Body of pancreas (tissue), 4 donors: ENCODE measurements at places on chromosomes 1 and 21. TPM values are rescaled to one million over a fixed set of nuclear protein-coding genes. Genes with fewer than 3 reads are reported as not detected.

DNA sequence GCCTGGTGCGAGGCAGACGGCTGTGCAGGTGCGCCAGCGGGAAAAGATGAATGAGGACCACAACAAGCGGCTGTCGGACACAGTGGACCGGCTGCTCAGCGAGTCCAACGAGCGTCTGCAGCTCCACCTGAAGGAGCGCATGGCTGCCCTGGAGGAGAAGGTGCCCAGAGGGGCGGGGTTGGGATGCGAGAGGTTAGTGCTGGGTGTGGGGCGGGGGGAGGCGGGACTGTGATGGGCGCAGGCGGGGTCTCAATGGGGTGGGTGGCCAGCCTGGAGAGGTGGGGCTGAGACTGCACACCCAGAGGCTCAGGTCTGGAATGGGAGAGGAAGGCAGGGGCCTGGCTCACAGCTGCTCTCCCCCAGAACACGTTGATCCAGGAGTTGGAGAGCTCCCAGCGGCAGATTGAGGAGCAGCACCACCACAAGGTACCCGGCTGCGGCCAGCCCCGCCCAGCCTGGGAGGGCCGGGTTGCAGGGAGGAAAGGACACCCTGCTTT, 22.3 kb downstream of the PPFIA4 start:
- DNase-seq = no peak

DNA sequence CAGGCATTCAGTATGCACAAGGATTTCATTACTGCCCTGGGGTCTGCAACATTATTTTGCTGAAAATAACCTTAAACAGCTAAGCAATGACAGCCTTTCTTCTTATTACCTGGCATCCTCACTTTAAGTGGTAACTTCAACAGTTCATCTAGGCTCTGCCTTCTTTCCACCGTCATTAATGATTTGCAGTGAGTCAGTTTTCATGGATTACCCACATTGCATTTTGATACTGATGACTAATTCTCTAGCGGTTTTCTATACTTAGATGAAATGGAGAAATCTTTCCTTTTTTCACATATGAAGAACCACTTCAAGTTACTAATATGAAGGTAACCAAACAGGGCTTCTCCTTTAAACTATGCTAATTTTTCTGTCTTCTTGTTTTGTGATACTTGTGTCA, 226.9 kb upstream of the TMPRSS15 start:
- no peak for DNase-seq

- no peak for DNase-seq
These were observed 397.3 kb downstream of the LMX1A start for GRCh38 chr1:164958982-164959768.

Gene TP73
- total RNA-seq = 13.5 TPM

Gene TRIM58
- total RNA-seq = 3.4 TPM

Gene CELA3A
- 51,622 TPM for total RNA-seq

GRCh38 chr1:90821788-90822359, 104.8 kb upstream of the BARHL2 start:
- DNase-seq = no peak

DNA sequence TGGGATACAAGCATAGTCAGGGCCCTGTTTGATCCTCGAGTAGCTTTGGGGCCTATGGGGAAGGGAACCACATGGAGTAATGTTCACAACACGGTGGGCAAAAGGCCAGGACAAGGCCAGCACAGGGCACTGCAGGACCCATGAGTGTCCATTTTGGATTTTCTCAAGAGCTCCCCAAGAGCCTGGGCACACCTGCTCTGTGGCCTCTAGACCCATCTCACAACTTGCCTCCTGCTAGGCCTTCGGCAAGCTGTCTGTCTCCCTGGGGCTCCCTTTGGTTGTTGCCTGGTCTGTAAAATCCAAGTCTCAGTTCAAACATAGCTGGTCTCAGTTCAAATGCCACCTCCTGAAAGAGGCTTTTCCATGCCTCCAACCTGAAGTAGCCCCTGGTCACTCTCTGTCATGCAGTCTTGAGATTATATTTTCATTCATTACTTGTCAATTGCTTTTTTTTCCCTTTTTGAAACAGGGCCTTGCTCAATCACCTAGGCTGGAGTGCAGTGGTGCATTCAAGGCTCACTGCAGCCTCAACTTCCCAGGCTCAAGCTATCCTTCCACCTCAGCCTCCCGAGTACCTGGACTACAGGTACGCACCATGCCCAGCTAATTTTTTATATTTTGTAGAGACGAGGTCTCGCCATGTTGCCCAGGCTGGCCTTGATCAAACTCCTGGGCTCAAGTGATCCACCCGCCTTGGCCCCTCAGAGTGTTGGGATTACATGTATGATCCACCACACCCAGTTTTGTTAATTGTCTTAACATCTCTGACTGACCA, 107.4 kb downstream of the MATN1 start:
- DNase-seq = no peak

DNA sequence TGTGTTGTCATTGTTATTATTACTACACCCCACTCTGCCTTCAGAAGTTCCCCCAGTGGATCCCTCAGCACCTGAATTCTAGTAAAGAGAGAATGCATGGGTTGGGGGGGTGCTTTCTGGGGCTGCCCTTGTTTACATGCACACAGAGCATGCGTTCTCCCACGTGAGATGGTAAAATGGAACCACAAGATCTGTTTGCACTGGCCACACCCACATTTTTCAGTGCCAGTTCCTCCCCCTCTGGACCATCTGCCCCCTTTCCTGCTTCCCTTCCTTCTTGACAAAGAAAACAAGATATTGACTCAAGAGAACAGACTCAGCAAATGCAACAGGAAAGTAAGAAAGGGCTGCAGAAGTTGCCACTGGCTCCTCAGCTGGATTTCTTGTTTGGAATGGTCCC, 8.9 kb downstream of the SLC6A17 start:
- no peak for DNase-seq

GRCh38 chr1:93608187-93609109, 73.2 kb downstream of the BCAR3 start:
- no peak for DNase-seq

Gene GCSAML
- total RNA-seq = 0.66 TPM

GRCh38 chr1:40014253-40014706, 26.2 kb upstream of the CAP1 start:
- DNase-seq = no peak

- no peak for DNase-seq
These were observed 9.2 kb upstream of the OSBPL9 start for GRCh38 chr1:51607681-51608095.

DNA sequence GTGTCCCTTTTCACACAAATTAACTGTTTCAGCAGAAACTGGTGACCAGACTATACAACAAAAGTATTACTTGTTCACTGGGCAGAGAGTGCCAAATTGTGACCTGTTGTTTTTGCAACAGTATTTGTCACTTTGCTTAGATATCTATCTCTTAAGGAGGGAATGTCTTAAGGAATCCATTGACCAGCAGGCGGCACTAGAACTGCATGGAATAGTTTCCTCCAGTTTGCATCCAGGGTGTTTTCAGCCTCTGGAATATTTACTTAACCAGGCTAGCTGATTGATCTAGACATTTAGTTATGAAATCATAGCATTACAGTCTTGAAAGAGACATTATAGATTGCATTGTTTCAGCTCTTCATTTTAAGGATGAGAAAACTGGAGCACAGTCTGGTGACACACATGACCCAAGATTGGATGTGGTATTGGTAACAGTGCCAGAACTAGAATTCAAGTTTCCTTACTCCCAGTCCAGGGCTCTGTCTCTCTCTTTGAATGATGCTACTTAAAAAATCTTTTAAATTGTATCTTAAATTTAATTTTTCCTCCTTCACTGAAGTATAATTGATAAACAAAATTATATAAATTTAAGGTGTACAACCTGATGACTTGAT, 16.9 kb downstream of the RPTN start:
- DNase-seq = peak; percentile 78

DNA sequence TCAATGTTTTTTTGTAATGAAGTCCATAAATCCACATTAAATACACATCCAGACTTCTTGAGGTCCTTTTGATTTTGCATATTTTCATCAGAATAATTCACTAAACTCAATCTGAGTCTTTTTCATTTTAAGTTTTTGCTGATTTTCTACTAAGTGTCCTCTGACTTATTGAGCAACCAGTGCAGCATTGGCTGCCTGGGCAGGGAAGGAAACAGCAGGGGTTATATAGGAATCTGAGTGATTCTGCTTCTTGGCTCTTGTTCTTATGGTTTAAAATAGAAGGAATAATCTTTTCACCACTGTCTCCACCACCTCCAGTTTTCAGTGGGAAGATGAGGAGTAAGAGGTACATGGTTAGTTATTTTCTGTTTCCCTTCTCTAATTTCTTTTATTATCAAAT, 88.4 kb downstream of the ST6GALNAC5 start:
- no peak for DNase-seq

Gene FTCD
- total RNA-seq = not detected

GRCh38 chr1:235910357-235911299, 43.9 kb upstream of the LYST start:
- DNase-seq = peak; percentile 20

DNA sequence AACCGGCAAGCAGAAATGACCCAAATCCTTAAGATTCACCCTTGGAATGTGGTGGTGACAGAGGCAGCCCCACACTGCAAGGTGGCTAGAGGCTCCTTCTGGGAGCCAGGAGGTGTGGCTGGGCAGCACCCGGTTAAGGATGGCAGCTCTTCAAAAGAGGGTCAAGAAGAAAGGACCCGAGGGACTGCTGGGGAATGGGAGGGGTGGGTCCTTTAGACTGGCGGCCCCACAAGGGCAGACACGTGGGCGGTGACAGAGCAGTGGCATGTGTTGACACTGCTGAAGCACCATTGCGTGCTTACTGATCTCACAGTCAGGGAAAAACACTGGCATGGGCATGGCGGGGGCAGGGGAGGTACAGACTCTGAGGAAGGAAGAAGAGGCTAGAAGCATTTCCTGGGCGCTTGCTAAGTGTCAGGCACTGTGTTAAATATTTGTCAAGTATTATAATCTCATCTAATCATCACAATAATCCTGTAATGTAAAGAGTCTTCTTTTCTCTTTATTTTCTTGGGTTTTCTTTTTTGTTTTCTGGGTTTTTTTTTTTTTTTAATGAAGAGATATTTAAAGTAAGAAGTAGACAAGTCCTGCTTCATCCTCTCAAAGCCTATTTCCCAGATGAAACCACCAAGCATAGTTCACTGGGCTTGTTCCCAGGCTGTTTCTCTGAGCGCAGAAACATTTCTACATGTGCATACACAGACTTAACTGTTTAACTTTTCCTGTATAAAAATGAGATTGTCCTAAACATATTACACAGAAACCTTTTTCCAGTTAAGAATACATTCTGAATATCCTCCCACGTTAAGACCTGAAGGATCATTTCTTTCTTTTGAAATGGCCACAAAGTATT, 165.8 kb upstream of the EDN2 start:
- no peak for DNase-seq

DNA sequence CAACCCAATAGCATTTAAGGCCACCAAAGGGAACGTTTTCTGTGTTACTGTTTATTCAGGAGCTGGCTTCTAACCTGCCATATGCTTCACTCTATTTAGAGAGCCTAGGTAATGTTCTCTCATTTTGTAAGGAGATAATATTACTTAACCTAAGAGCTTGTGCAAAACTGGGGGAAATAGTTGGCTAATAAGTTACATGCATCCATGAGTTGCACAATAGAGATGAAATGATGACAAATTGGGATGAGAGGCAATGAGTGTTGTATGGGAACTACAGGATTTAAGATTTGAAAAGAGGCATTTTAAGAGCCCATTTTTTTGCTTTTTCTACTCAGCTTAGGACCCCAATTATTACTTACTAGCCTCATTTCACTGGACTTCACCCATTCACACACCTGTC, 151.0 kb downstream of the ST6GALNAC3 start:
- no peak for DNase-seq

GRCh38 chr1:43251024-43251423, 18.8 kb upstream of the TMEM125 start:
- DNase-seq = no peak

- no peak for DNase-seq
These were observed 587.7 kb downstream of the PTPRU start for GRCh38 chr1:29824025-29824424.

DNA sequence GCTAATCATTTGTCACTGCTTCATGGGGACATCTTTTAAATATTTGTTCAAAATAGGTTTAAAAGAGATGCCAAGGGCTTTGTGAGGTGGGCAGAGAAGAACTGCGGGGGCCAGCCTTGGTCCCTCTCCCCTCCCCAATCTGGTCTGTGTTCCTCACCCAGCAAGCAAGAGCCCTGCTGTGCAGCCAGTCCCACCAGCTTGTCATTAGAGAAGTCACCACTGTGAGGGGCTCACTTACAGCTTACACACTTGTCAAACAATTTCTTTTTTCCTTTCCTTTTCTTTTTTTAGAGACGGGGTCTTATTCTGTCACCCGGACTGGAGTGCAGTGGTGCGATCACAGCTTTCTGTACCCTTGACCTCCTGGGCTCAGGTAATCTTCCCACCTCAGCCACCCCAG, 10.4 kb upstream of the CDK18 start:
- no peak for DNase-seq

GRCh38 chr1:222910699-222911098, 95.9 kb downstream of the DISP1 start:
- no peak for DNase-seq

Gene FMO2
- 9.2 TPM for total RNA-seq

DNA sequence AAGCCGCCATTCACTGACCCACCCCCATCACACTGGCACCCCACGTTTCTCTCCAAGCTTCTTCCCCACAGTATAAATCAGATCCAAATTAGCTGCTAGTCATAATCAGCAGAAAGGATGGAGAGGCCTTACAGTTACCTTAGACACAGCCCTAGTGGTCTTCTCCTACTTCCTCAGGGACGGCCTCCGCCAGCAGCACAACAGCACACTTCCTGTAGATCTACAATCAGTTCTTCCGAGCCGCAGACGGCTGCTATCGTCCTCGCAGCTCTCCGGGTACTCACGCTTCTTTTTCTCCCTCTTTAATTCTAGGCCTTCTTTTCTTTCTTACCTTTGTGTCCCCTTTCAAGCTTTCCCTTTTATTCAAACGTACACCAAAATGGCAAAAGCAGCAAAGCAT, 313.5 kb downstream of the SMYD3 start:
- no peak for DNase-seq

Gene WNT2B
- total RNA-seq = 1.6 TPM

DNA sequence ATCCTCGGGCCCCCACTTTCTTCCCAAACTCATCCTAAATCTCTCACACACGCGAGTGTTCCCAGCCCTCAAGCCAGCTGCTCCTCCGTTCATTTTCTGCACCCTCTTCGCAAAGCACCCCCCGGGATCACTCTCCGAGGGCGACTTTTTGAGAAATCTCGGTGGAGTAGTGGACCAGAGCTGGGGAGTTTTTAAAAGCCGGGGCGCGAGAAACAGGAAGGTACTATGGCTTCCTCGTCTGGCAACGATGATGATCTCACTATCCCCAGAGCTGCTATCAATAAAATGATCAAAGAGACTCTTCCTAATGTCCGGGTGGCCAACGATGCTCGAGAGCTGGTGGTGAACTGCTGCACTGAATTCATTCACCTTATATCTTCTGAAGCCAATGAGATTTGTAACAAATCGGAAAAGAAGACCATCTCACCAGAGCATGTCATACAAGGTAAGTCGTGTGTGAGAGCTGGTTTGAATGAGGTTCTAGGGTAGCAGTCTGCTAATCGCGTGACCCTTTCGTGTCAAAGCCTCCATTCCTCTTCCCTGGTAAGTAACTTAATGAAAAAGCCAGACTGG, 800 bp downstream of the DR1 start:
- DNase-seq = no peak

Gene GNG12
- total RNA-seq = 26.4 TPM
